Spleen (tissue), 13 donors: ENCODE measurements at places on chromosomes 3 and 15. TPM values are rescaled to one million over a fixed set of nuclear protein-coding genes. Genes with fewer than 3 reads are reported as not detected.

DNA sequence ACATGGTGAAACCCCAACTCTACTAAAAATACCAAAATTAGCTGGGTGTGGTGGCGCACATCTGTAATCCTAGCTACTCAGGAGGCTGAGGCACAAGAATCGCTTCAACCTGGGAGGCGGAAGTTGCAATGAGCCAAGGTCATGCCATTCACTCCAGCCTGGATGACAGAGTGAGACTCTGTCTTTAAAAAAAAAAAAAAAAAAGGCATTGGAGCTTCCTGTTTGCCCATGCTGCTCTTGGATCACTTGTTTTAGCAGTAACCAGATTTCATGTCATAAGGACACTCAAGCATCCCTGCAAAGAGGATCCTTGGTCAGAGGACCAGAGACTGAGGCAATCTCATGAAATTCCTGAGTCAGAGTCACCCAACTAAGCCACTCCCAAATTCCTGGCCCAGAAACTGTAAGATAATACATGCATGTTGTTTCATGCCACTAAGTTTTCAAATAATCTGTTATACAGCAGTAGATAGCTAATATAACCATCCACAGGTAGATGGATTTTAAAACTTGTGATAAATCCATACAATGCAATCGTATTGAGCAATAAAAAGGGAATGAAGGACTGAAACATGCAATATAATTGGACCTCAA, 82.0 kb upstream of the XXYLT1 start:
- no peaks in the 10 kb centered on the region for H3K4me1 ChIP-seq
- H3K27me3 ChIP-seq = no peaks in the 10 kb centered on the region
- H3K4me3 ChIP-seq = no peak overlapping the region
- DNase-seq = no peak
- no peak overlapping the region for H3K27ac ChIP-seq

DNA sequence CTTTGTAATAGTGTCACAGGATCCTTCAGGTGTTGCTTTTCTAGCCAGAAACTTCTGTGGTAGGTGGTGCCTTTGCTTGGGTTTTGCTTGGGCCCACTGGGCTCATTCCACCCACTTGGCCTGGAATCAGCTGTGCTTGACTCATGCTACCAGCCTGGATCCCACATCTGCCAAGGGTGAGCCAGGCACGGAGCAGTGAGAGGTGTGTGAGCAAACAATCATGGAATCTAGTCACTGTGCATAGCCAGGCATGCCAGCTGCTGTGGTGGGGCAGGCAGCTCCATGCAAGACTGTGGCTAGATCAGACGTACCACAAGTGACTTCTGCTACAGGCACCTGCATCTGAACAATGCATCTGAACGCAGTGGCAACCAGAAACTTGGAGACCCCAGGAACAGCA, 275.9 kb downstream of the UBE2E2 start:
- DNase-seq = no peak
- no peaks in the 10 kb centered on the region for H3K27me3 ChIP-seq
- no peak overlapping the region for H3K4me3 ChIP-seq
- H3K36me3 ChIP-seq = no peaks in the 10 kb centered on the region
- no peak overlapping the region for H3K27ac ChIP-seq
- H3K4me1 ChIP-seq = peaks cover 7% of the 10 kb centered on the region

DNA sequence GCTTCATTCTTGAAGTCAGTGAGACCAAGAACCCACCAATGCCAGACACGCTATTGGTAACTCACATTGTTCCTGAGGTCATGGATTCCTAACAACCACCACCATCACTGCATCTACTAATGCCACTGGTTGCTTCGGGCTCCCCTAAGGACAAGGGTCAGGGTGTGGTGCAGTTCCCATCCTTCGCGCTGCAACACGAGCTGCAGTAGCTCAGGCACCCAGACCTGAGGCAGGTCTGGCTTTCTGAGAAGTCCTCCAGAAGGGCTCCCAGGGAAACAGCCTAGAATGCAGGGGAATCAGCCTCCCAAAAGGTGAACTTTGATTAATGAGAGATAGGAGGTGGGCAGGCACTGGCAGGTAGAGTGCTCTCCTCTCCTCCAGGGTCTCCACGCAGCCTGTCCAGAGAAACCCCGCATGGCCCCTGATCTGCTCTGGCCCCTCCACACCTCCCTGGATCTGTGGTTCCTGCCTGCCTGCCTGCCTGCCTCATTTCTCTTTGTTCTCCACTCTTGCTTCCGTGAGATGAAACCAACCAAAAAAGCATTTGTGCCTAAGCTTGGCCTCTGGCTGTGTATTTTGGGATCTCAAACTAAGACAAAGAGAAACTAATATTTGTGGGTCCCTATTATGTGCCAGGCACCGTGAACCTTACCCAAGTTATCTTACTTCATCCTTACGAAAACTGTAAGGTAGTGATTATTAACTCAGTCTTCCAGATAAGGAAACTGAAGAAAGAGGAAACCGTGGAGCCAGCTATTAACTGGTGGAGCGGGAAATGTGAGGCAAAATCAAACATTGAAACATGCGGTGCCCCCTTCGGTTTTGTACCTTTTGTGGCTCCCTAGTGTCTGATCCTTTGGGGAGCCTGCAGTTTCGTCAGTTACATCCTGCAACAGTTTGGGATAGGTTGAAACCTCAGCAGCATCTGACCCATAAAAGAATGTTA, 43.9 kb upstream of the USP3 start:
- H3K4me1 ChIP-seq = no peaks in the 10 kb centered on the region
- no peak overlapping the region for H3K4me3 ChIP-seq

DNA sequence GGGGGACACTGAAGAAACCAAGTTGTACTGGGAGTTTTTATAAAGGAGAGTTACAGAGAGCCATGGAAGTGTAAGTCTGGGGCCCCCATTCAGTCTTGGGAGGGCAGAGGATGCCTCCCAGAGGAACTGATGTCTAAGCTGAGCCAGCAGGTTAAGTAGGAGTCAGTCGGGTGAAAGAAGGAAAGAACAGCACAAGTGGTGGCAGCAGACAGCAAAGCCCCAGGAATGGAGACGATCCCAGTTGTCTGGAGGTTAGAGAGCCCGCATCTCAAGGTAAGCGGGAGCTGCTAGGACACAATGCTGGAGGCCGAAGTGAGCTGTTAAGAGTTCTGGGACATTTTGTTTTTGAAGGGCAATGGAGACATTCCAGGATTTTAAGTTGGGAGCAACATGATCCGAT, 88.8 kb downstream of the TAMM41 start:
- H3K4me3 ChIP-seq = no peak overlapping the region
- no peaks in the 10 kb centered on the region for H3K36me3 ChIP-seq
- H3K4me1 ChIP-seq = no peaks in the 10 kb centered on the region
- DNase-seq = no peak
- no peaks in the 10 kb centered on the region for H3K27me3 ChIP-seq

GRCh38 chr15:96978937-96979473, 648.5 kb downstream of the NR2F2 start:
- no peak for DNase-seq
- H3K4me3 ChIP-seq = no peak overlapping the region
- no peaks in the 10 kb centered on the region for H3K4me1 ChIP-seq
- H3K27me3 ChIP-seq = no peaks in the 10 kb centered on the region

GRCh38 chr3:110814170-110815007, 257.2 kb upstream of the NECTIN3 start:
- H3K27ac ChIP-seq = no peak overlapping the region
- no peaks in the 10 kb centered on the region for H3K27me3 ChIP-seq
- no peak for DNase-seq
- H3K36me3 ChIP-seq = no peaks in the 10 kb centered on the region
- no peaks in the 10 kb centered on the region for H3K4me1 ChIP-seq

DNA sequence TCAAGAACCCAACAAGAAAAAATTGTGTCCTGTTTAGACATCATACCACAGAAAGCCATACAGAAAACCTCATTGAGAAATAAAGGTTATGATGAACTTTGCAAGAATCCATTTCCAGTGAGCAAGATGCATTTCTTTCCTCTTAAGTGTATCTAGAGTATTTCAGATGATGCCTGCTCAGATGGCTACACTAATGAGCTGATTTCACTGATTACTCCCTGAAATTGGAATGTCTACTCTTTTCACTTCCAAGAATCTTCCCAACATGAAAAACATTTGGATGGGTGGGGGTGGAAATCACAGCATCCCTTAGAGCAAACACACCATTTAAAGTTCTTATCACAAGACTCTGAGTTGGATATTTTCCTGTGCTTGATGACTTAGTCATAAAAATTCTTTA, 41.4 kb upstream of the IL12A start:
- no peak overlapping the region for H3K27ac ChIP-seq
- H3K27me3 ChIP-seq = no peaks in the 10 kb centered on the region
- no peak overlapping the region for H3K4me3 ChIP-seq
- H3K36me3 ChIP-seq = no peaks in the 10 kb centered on the region
- no peaks in the 10 kb centered on the region for H3K4me1 ChIP-seq

DNA sequence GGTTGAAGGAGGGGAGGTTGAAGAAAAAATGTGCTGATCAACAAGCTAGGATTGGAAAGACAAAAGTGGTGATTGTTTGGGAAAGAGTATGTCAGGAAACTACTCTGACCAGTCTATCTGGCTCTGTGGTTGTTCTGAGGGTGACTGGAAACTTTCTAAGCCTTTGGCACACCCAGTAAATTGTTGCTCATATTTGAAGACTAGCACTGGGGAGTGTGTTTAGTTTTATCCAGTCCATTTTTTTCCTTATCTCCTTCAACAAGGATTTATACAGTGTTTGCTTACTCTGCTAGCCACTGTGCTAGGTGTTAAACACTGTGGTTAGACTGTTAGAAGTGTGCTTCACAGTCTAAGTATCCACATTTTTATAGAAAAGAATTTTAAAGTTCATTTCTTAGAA, 28.8 kb downstream of the PPM1L start:
- no peak overlapping the region for H3K4me3 ChIP-seq
- DNase-seq = no peak
- H3K36me3 ChIP-seq = no peaks in the 10 kb centered on the region
- no peak overlapping the region for H3K27ac ChIP-seq
- H3K4me1 ChIP-seq = no peaks in the 10 kb centered on the region
- H3K27me3 ChIP-seq = no peaks in the 10 kb centered on the region

GRCh38 chr3:126921085-126921824, 61.7 kb upstream of the PLXNA1 start:
- H3K27ac ChIP-seq = peak overlapping the region; percentile 37
- no peak overlapping the region for H3K4me3 ChIP-seq
- H3K4me1 ChIP-seq = peaks cover 30% of the 10 kb centered on the region
- H3K27me3 ChIP-seq = no peaks in the 10 kb centered on the region

DNA sequence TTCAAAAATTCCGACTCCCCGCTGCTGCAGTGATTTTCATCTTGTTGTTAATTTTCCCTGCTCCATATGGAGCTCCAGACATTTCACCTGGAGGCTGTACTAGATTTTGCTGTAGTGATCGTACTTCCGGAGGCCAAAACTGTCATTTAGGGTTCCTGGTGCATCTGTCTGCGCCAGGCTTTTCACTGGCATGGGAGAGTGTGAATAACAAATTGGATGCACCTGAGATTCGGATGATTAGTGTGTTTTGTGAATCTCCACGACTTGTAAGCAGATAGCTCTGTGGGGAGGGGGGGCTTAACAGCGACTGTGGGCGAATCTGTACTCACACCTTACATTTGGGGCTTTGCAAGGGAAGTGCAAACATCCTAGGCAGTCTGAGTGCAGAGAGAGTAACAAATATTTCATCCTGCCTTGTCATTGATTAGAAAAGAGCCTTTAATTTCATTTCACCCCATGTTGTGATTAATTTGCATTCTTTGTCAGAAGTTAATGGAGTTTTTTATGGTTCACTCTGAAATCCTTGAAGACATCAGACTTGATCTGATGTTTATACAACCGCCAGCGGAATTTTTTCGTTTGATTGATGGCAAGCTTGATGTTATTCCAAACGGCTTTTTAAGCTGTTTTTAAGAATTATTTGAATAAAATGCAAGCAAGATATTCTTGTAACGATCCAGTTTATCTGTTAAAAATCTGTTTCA, 92.5 kb upstream of the SKOR1 start:
- no peak for DNase-seq
- no peak overlapping the region for H3K4me3 ChIP-seq
- no peaks in the 10 kb centered on the region for H3K27me3 ChIP-seq
- H3K27ac ChIP-seq = no peak overlapping the region
- H3K4me1 ChIP-seq = no peaks in the 10 kb centered on the region

DNA sequence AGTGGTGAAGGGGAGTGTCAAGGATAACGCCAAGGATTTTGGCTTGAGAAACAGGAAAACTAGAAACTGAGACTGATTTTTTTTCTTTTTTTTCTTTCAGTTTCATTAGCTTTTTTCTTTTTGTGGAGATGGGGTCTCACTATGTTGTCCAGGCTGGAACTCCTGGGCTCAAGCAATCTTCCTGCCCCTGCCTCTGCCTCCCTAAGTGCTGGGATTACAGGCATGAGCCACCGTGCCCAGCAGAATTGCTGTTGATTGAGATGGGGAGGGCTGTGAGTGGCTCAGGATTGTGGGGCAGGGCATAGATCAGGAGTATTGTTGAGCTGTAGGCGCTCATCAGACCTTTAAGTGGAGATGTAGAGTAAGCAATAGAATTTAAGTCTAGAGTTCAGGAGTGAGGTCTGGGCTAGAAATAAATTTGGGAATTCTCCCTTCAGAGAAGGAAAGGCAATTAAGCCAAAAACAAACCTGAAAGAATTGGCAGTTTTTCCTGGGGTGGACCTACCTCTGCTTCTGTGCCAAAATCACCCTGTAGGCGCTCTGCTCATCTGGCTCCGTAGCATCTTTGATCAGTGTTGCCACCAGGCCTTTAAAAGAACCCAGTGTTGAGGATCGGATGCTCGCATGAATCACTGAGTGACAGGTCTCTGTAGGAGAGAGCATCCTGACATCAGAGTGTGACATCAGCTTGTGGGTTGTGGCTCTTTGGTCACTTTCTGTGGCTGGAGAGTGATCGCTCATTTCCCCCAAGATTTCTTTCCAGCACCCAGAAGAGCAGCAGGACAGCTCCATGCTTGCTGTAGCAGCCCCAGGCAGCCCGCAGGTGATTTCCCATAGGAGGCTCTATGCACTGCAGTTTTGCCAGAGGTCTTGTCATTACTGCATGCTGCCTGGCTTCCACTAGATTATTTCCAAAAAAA, 15.8 kb downstream of the ABHD17C start:
- H3K36me3 ChIP-seq = no peaks in the 10 kb centered on the region
- H3K27me3 ChIP-seq = no peaks in the 10 kb centered on the region
- no peak for DNase-seq
- no peaks in the 10 kb centered on the region for H3K4me1 ChIP-seq
- peak overlapping the region; percentile 62 for H3K27ac ChIP-seq
- H3K4me3 ChIP-seq = no peak overlapping the region

- no peaks in the 10 kb centered on the region for H3K4me1 ChIP-seq
- H3K27me3 ChIP-seq = no peaks in the 10 kb centered on the region
- H3K36me3 ChIP-seq = no peaks in the 10 kb centered on the region
- H3K27ac ChIP-seq = no peak overlapping the region
- no peak overlapping the region for H3K4me3 ChIP-seq
- no peak for DNase-seq
These were observed 211.9 kb downstream of the CADM2 start for GRCh38 chr3:85170646-85171045.

The FAM227B gene
- total RNA-seq = 6.7 TPM

The C2CD4A gene
- total RNA-seq = not detected
